Sigmoid colon (tissue), 7 donors: ENCODE measurements at places on chromosomes 7 and 10. TPM values are rescaled to one million over a fixed set of nuclear protein-coding genes. Genes with fewer than 3 reads are reported as not detected.
A peak's percentile ranks its signal among the peaks of the same experiment; 100 is the strongest.

The KLF14 gene
- polyA plus RNA-seq: not detected

The KIAA1549 gene
- 0.90 TPM for polyA plus RNA-seq

The HABP2 gene
- not detected for polyA plus RNA-seq

The ACSM6 gene
- not detected for polyA plus RNA-seq

The RNF133 gene
- not detected for polyA plus RNA-seq

The EXOSC1 gene
- polyA plus RNA-seq: 36.8 TPM

The HTR7 gene
- 0.31 TPM for polyA plus RNA-seq

The CYCS gene
- 159 TPM for polyA plus RNA-seq

The PNLIP gene
- polyA plus RNA-seq: 4.2 TPM

The CWF19L1 gene
- polyA plus RNA-seq: 13.9 TPM

The GALNT11 gene
- polyA plus RNA-seq: 20.5 TPM

The GPNMB gene
- 224 TPM for polyA plus RNA-seq

The IGFBP3 gene
- 4.8 TPM for polyA plus RNA-seq

The KCND2 gene
- not detected for polyA plus RNA-seq

The DNAJC2 gene
- 13.2 TPM for polyA plus RNA-seq

GRCh38 chr7:143352531-143353002 lies 9.9 kb downstream of the FAM131B start:
- no peak for DNase-seq

DNA sequence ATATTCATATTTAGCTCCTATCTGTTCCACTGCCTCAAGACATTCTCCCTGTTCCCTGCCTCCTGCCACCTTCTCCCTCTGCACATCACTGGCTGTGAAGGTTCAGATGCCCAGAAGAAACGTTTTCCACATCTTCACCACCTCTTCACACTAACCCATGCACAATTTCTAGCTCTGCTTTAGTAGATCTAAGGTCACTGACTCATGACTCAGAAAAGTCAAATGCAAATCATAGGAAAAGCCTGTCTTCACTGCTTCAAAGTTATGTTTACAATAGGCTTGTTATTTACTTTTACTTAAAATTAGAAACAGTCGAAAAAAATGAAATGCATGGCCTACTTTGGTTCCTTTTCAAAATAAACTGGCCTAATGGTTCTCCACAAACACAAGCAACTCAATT lies 2.5 kb downstream of the SCRN1 start:
- DNase-seq: no peak

- DNase-seq: no peak
Observed at GRCh38 chr10:331186-331585, 195.9 kb downstream of the ZMYND11 start.

DNA sequence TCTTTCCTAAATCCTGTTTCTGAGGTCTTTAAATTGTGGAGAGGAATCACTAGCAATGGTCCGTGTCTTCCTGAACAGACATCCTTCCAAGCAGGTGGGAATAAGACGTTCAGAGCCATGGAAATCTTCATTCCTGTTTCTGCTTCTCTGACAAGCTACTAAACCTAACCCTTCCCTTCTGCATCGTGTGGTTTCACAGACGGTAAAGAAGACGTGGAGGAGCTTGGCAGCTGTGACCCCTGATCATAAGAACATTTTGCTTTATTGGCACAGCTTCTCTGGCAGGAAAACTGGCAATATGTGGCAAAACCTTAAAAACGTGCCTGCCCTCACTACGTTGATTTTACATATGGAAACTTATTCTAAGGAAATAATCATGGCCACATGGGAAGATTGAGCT lies 63.0 kb upstream of the LOXL4 start:
- DNase-seq: no peak

- DNase-seq: no peak
Observed at GRCh38 chr7:75920431-75921161, 5.6 kb downstream of the POR start.

- DNase-seq: peak; percentile 61
Observed at GRCh38 chr7:75995996-75996395, 1.6 kb upstream of the TMEM120A start.

DNA sequence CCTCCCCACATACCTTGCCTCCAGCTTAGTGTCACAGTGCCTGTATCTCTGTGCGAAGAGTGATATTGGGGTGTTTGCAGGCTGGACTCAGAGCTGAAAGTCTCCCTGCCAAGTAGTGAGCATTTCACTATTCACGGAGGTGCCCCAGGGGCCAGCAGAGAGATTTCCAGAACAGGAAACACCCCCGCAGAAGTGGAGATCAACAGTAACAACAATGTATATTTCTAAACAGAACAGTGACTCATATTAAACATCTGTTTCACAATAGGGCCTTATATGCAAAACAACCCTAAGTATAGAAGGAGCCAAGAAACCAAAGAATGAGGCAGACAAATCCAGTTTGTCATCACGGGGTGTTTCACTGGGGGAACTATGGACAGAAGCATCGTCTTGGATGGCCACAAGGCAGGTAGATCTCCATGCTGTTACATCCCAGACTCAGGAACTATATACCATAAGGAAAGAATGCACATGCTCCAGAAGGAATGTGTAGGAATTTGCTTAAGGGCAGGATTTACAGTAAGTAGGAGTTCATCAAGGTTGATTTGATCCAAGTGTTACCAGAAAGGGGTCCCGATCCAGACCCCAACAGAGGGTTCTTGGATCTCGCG lies 29.3 kb upstream of the CCL24 start:
- DNase-seq: no peak

DNA sequence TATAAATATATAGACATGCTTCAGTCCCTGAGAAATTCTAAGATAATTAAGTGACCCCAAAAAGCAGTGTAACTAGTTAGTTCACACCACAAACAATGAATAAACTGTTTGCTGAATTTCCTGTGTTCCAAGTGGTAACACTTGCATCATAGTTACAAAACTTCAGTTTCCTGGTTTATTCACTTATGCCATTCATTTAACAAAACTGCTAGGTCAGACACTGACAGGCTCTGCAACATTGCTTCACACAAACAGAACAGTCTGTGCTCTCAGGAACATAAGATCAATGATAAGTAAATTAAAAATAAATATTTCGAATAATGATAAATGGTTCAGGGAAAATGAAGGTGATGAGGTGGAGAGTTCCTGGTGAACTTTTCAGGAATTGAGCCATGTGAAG lies 133.3 kb upstream of the NAMPT start:
- DNase-seq: no peak

DNA sequence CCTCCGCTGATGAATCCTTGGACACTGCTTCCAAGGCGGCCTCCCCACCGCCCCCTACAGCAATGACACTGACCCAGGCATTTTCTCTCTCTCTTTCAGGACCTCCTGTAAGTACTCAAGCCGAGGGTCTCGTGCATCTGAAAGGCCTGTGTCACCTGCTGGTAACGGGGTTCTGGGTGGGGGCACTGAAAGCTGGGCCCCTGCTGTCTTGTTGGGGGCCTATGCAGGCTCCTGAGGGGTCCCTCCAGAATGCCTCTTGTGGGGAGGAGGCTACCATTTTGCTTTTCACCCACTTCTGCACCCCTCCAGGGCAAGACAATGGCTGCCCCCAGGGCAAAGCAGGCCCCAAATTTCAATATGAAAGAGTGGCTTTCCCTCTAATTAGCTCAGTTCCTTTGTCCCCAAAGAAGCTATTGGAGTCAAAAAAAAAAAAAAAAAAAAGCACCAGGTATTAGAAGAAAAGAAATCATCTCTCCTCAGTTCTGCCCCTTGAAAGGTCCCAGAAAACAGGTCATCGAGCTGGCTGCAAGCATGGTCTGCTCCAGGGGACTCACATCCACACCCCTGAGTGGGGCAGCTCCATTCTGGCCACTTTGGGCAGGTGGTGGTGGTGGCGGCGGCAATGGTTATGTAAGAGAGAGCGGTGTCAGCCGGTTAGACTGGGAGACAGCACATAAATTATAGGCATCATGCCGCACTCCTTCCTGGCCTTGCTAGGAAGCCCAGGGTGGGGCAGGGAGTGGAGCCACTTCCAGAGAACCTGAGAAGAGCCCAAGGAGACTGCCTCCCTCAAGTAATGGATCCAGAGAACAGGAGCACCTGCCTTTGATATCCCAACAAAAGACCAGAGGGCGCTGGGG lies 66.2 kb downstream of the COL13A1 start:
- DNase-seq: no peak

- DNase-seq: no peak
Observed at GRCh38 chr7:103685646-103686045, 239.6 kb upstream of the SLC26A5 start.

GRCh38 chr7:40015790-40016296 lies 65.8 kb downstream of the CDK13 start:
- no peak for DNase-seq

DNA sequence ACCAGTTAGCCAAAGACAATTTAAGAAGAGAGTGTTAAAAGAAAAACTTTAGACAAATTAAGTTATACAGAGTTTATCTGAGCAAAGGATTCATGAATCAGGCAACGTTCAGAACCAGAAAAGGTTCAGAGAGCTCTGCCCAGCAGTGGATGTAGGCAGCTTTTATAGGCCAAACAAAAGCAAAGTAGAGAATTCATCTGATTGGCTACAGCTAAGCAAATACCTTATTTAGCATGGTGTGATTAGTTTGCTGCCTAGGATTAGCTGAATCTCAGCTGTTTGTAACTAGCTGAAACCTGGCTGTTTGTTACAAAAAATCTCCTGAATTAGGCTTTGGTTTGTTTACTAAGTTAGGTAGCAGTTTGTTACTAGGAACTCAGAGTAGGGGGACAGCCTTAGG lies 66.0 kb downstream of the SLC25A40 start:
- no peak for DNase-seq

GRCh38 chr7:143422033-143422432 lies 13.4 kb upstream of the EPHA1 start:
- DNase-seq: no peak

DNA sequence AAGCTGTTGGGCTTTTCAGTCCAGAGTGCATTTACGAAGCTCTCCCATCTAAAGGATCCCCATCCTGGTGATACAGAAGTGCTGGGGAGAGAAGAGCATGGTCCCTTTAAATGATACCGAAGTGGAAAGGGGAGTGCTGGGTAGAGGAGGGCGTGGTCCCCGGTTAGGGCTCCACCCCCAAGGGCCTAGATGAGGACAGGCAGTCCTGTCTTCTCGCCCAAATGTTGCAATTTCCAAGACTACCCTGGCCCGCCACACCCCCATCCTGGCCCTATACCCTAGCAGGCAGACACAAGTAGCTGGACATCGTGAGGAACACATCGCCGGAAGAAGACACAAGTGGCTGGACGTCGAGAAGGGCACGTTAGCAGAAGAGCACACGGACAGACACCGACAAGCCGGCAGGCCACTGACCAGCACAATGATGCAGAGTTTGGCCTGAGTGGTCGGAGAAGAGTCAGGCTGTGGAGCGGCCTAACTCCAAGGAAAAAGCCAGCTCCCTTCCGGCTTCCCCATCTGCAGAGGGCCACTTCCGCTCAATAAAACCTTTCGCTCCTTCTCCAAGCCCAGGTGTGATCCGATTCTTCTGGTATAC lies 439.5 kb upstream of the NRP1 start:
- DNase-seq: no peak

- no peak for DNase-seq
Observed at GRCh38 chr7:73742338-73742752, 3.7 kb upstream of the ABHD11 start.

- DNase-seq: no peak
Observed at GRCh38 chr7:41336455-41336952, 366.4 kb downstream of the INHBA start.

DNA sequence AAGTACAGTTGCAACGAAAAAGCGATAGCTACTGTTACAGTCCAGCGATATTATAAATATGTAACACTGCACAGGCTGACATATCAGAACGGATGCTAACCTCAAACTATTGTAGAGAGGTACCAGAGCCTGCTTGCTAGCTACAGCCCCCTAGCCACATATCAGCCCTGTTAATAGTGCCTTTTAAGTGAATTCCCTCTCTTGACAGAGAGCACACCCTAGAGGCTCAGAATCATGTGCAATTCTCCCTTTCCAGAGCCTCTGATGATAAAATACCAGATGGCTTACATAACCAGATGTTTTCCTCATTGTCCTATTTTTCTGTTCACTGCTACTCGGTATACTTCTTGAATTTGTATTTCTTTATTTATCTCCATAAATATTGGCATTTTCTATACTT lies 960.7 kb upstream of the CELF2 start:
- no peak for DNase-seq

DNA sequence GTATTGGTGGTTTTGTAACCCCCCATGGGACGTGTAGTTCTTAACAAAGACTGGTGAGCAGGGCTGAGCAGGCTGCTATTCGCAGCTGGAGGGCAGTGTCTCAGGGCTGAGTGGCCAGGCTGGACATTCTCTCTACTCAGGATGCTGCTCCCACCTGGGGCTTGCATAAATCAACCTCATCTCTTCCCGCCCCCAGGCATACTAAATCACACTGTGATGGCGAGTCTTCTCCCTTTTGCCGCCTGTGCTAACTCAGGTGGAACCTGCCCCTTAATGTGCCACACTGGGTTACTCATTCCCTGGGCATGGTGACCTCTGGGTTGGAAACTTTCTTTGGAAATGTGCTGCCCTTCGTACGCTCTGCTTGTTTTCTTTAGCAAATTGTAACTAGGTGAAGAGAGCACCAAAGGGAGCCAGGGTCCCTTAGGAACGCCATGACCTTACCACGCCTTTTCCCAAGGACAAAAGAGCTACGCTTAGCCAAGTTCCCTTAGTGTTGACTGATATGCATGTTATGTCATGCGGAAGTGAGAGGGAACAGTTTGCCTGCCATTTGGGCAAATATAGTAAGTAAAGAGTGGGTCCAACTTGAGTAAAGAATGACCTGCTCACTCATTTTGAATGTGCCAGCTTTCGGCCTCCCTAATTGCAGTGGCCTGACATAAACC lies 40.4 kb upstream of the COBL start:
- DNase-seq: no peak

DNA sequence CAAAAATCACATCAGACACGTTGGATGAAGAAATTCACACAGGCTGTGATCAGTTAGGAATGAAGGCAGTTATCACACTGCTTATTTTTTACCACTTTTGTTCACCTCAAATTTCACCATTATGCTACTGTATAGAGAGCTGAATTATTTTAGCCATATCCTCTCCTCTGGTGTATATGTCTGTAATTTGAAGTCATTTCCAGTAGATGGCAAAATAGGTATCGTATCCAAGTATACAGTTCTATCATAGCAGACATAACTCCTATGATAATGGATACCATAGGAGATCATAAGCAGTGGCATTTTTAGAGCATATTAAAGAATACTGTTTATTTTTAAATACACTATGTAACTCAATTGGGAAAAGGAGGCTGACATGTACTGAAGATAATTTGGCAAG lies 909.7 kb downstream of the DNAJB9 start:
- no peak for DNase-seq

DNA sequence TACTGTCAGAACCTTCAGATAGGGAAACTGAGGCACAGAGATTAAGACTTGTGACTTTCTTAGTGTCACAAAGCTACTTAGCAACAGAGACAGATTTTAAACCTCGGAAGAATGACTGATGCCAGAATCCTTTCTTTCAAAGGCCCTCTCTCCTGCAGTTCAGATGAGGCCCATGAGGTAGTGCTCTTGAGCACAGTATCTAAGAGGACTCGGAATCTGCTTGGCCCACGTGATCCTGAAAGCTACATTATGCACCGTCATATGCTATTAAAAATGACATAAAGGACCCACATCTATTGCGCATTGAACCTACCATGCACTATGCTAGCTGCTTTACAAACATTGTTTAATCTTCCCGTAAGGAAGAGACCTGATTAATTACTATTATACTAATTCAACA lies 355.9 kb downstream of the SFMBT2 start:
- no peak for DNase-seq
